Nephron progenitor cell (in vitro differentiated cells): ENCODE measurements at places on chromosomes 4 and X.
A peak's percentile ranks its signal among the peaks of the same experiment; 100 is the strongest.

DNA sequence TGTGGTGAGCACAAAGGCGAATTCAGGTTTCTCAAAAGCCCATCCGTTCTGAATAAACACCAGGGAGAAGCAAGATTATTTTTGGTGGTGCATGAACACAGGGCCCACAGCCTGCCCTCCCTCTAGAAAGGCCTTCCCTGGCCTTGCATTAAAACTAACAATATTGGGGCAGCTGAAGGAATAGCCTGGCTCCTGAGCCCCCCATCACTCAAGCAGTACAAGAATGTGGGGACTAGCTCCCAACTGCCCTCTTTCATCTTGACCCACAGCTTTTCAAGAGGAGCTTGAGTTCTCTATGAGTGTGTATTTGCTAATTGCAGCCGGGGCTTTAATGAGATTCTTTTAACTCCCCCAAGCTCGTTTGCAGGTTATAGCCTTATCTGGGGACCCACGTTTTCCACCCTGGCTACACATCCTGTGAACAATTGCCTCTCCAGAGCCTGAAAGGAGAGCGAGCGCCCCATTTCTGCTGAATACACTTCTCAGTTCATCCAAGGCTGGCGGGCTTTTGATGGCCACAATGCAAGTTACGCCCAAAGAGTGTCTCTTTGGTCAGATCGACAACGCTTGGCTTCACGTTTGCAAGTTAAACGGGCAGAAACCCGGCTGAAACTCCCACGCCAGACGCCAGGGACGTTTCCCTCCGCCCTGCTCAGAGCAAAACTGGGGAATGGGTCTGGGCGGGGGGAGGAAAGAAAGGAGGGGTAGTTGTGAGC, 4.7 kb upstream of the GSX2 start:
- peak; percentile 35 for DNase-seq

DNA sequence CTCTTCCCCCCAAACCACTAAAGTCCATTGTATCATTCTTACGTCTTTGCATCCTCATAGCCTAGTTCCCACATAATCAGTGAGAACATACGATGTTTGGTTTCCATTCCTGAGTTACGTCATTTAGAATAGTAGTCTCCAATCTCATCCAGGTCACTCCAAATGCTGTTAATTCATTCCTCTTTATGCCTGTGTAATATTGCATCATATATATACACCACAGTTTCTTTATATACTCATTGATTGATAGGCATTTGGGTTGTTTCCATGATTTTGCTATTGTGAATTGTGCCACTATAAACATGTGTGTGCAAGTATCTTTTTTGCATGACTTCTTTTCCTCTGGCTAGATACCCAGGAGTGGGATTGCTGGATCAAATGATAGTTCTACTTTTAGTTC, 57.2 kb downstream of the ARFIP1 start:
- DNase-seq: no peak

DNA sequence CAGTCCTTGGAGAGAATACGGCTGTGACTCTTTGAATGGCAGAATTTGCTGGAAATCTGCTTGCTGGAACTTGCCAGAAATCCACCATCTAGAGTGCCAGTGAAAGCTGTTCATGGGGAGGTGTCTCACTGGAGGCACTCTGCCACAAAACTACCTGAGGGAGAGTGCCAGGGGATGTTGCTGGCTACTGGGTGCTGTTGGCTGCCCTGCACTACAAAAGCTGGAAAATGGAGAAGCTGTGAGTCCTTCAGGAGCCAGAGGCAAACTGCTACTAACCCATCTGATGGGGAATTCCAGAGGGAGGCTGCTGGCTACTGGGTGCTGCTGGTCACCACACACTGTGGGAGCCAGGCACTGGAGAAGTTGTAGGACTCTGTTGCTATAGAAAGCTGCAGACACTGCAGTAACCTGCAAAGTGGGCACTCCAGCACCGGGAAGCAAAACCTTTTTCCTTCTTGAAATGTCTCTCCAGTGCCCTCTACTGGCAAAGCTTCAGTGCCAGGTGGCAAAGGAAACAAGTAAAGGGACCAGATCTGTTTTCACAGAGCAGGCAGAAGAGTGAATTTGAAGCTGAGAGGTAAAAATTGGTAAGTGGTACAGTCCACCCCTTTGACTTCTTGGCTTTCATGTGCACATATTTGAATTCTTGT, 47.8 kb upstream of the HSD17B10 start:
- peak; percentile 47 for DNase-seq

GRCh38 chr4:71558248-71558647, 219.4 kb downstream of the SLC4A4 start:
- no peak for DNase-seq

DNA sequence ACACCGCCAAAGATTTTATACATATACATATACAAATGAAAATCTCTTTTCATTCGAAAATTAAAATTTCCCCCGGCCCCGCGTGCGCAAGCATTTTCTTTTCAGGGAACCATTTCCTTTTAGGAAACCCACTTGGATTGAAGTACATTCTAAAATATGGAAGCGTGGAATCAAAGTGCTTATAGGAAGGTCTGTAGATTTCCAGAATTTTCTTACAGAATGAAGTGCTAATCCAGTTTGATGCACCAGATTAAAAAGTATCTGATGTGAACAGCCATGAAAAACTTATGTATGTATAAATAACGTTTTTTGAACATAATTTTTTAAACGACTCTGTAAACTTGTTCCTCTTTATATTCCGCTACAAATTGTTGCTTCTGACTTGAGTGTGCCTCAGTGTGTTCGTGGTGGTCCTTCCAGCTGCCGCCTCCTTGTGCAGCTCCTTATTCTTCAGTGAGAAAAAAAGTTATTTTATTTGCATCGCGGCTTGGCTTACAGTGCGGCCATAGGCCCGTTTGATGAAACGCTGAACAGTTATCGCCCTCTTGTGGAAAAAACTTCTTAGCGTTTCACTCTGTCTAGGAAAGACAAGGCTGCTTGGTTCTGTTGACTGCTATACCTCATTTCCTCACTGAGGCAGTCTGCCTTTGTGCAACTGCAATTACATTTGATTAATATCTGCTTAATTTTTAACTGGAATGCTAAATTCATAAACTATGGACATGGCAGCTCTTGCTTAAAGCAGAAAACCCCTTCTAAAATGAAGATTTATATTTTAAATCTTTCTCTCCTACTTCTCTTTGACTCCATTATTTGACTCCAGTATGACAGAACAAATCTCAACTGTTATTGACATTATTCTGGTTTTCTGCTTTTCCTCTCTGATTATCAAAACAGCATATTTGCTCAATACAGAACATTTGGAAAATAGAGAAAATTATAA, 4.7 kb upstream of the NKX6-1 start:
- DNase-seq: peak; percentile 52

DNA sequence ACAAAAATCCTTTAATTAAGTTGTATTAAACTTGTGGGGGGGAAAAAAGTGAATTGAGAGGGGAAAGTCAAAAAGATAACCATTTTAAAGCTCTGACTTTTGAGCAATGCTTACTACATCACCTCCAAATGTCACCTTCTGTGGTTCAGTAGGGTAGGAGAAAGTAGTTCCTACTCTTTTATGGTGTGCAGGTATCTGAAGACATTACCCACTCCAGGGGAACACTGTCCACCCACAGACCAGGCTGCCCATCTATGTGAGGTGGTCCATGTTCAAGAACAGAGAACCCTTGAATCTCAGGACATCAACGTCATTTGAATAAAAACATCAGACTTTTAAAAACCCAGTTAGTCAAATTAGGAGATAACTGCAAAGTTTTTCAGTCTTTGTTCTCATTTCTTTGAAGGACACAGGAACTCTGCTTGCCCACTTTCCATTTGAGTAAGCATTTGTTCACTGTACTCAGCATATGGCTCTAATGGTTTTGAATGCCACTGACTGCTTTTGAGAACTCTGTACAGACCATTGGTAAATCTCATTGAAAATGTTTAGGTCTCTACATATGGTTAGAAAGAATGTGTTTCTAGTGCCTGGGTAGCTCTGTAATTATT, 18.4 kb downstream of the NMU start:
- no peak for DNase-seq

DNA sequence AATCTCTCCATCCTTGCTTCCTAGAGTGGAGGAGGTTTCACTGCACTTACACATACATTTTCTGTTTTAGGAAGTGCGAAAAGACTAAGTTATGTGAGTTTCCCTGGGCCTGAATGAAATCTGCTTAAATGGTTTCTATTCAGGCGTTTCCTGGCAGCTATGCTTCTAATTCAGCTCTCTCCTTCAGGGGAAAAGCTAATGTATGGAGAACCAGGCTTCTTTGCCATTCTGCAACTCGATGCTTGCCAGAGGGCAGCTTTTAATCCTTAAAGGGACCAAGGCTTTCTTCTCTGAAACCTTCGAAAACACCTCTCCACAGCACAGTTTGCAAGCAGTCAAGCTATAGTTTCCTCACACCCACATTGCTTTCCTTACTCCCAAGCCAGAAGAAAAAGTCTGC, 89.5 kb upstream of the ARX start:
- no peak for DNase-seq

- DNase-seq: no peak
These were observed 9.3 kb downstream of the FAM120C start for GRCh38 chrX:54173791-54174190.

GRCh38 chr4:94690851-94691254, 66.9 kb upstream of the BMPR1B start:
- no peak for DNase-seq

DNA sequence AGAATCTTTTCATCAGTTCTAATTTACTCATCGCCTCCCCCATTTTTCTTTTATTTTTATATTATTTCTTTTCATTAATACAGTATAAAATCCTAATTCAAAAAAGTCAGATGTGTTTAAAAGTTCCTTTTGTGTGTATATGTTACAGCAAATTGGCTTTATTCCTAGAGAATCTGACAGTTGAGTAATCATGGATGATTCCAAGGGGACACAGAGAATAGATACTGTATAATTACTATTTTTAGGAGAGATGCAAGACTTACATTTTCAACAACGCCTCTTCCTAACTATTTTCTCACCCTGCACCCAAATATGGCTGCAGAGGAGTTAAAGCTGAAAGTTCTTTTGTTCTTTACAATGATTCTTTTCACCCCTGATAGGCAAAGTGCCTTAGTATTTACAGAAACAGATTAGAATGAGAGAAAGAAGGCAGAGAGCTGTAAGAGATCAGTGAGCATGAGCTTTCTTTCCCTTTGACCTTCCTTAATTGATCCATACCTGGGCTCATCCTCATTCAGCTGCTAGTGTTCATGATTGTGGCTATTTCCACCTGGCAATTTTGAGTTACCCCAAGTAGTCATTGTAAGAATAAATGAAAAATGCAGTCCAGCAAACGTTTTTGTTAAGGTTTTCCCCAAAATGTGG, 210.8 kb downstream of the SLC4A4 start:
- no peak for DNase-seq

GRCh38 chrX:14039344-14039743, 9.7 kb upstream of the GEMIN8 start:
- DNase-seq: peak; percentile 44

DNA sequence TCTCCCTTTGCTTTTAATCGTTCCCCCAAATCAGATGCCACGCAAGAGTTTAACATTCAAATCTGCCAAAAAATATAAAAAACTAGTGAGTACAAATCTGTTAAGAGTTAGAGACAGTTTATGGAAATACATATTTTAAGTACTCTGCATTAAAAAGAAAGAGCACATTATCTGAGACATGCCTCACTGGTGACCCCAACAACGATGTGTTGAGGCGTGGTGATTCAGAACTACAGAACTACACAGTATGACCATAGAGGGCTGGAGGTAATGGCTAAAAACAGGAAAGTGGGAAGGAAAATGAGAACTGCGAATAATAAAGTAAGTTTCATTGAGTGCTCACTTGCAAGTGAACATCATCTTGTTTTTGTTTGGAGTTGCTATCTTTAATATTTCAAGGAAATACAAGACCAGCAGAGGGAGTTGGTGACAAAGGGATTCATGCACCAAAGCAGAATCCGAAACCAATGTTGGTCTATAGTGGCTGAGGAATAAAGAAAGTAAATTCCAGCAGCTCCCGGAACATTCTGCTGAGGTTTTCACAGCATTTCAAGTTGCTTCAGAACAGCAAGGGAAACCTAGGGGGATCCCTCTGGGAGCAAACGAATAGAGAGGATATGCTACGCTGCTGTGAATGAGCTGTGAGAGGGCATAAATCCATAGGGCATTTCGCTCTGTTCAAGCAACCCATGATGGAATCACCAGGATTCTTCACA, 92.2 kb downstream of the DCHS2 start:
- no peak for DNase-seq

DNA sequence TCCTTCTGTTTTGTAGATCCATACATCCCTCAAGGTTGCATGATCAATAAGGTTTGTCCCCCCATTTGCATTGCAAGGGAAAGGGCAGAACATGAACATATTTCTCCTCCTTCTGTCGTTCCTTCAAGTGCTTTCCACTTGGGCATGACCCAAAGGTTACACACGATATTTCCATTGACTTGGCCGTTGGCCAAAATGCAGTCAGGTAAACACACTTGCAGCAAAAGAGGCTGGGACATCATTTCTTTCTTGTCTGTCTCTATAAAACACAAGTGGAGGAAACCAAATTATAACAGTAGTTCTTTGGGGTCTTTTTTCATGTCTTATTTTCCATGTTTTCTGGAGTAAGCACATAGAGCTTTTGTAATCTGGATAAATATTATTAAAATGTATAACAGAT, 156.1 kb downstream of the FRAS1 start:
- DNase-seq: no peak

- DNase-seq: no peak
These were observed 932 bp downstream of the TLR10 start for GRCh38 chr4:38781854-38782261.

GRCh38 chrX:148871422-148872160, 371.2 kb downstream of the AFF2 start:
- no peak for DNase-seq

DNA sequence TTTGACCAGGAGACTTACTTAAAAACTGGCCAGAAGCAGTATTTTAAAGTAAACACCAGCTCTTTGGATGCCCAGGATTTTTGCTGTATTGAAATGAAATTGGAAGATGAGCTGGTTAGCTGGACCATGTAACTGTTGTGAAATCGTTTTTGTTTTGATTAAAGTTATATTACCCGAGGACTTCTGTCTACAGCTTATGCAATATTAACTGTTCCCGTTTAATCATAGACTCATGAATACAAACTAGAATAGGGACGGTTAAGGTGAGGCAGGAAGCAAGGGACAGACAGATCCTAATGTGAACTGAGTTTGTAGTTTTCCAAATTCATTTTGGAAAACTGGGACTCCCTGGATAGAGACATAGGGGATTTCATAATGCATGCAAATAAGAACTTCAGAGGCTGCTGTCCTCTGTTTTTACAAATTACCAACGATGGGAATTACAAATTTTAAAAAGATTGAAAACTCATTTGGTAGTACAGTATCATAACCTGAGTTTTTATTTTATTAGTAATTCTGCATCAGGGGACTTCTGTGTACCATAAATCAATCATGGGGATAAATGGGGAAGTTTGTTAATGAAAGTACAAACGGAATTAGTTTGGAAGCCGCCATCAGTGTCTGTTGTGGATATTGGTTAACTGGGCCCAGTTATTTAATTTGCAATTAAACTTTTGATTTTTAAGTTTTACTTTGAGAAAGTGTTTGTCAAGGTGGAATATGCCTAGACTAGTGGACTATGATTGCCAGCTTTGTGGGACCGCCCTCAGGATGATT, 304.4 kb downstream of the AFF2 start:
- no peak for DNase-seq
